ENCODE measurements at places on chromosomes 6 and 20.

DNA sequence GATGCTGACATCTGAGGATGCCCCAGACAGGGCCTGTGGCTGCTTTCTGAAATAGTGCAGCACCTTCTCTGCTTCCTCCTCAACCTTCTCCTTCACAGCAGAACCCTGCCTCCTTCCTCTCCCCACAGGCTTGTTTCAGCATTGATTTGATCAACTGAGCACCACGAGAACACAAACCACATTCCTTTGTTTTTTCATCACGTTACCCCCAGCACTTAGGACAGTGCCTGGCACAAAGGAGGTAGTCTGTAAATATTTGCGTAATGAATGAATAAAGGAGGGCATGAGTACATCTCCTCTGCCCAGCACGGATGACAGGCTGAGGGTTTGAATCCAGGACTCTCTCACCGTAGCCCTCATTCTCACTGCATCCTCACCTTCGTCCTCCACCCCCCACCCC lies 21.3 kb upstream of the WFDC2 start:
- DNase-seq: no peak

DNA sequence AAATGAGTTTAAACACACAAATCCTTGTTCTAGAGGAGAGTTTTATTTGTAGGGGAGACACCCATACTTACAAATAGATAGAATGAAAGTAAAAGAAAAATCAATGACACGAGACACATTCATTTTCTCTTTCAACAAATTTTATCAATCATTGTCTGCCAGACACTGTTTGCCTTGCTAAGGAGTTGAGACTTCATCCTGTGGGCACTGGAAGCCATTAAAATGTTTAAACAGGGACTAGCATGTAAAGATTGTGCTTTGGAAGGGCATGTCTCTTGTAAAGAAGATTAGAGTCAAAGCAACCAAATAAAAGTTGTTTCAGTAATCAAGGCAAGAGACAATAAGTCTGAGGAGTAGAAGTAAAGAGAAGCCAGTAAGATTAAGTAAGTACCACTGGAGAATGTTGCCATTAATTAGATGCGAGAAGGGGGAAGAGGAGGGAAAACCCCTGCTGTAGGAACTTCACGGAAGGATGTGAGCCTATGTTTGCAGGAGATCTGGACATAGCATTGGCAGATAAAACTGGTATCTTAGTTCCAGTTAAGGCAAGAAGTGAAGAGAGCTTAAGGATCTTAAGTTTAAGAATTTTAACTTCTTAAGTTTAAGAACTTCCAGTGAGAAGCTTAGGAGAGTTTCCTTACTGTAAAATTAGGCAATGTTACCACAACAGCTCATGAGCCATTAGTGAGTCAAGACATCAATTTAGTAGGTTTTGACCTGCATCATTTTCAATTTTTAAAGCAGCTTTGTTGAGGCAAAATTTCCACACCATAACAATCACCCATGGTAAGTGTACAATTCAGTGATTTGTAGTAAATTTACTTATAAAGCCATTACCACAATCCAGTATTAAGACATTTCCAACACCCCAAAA lies 117.0 kb upstream of the UST start:
- no peak for DNase-seq

DNA sequence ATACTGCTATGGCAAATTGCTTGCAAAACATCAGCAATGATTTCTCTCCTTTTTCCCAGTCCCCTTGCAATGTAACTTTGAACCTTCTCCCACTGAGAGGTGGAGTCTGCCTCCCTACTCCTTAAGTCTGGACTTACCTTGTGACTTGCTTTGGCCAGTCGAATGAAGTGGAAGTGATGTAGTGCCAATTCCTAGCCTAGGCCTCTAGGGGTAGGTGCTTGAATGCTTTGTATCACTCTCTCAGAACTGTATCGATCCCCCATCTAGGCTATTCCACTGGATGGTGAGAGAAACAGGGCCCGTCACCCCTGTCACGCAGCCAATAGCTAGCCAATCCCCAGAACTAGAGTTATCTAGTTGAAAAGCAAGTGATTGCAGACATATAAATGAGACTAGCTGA lies 238.6 kb downstream of the BTBD3 start:
- no peak for DNase-seq

- DNase-seq: peak; percentile 73
Measured at GRCh38 chr20:3927486-3928291, 38.5 kb downstream of the PANK2 start.

DNA sequence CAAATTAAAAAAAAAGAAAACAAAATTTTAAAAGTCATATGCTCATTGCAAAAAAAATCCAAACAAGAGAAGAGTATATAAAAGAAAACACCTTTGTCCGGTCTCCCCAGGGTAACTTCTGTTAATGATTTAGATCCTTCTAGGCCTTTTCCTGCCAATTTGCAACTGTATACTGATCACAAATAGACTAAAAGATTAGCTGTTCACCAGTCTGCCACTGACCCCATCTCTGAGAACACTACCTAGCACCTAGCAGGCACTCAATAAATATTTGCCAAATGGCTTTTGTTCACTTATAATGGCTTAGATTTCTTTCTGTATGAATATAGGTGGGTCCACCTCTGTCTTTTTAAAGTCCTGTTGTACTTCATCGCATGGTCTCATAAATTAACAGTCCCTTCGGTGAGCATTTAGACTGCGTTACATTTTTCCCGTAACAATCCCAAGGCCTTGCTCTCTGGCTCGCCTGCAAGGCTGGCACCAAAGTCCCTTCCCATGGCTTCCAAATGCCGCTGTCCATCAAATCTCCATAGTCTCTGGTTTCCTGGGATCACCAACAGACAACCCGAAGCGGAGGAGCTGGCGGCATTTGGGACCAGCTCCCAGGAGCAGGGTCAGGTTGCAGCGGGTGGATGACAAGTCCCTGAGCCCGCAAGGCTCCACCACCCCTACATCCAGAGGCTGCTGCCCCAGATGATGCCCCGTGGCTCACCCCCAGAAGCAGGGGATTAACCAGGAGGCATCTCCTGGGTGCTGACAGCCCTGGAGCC lies 11.8 kb downstream of the JPH2 start:
- DNase-seq: no peak

DNA sequence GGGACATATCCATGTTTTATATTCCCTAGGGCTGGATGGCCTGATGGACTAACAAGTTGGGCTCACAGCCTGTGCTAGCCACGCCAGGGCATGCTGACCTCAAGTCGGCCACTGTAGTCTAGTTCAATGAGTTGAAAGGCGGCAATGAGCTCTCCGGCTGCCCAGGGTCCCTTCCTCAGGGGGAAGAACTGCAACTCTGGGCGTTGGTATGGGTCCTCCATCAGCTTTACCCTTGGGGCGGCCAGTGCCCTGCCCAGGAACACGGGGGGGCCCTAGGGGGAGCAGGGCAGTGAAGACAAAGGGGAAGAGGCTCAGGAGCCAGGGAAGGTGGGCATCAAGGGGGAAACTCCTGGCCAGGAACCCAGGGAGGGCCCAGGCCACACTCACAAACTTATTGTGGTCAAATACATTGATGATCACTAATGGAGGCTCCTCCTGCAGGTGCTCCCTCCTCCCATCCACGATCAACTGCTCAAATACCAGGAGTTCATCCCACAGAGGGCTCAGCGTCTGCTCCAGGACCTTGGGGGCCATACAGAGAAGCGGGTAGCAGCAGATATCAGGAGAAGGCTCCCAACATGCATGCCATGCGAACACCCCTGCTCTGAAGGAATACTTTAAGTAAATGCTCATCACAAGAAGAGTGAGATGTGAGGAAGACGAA lies 32.8 kb upstream of the SPAG4 start:
- peak; percentile 55 for DNase-seq

GRCh38 chr6:160733050-160733646 lies 31.1 kb downstream of the PLG start:
- no peak for DNase-seq

GRCh38 chr20:18090044-18090443 lies 32.3 kb upstream of the OVOL2 start:
- DNase-seq: no peak

GRCh38 chr20:35615667-35616464 lies at the start of gene SPAG4:
Gene SPAG4, plus strand, starts transcription at chr20:35615829. Its CDS starts 175 bp downstream, at chr20:35616004.
- DNase-seq: peak; percentile 100

- peak; percentile 38 for DNase-seq
Measured at GRCh38 chr6:44036196-44036595, 91.1 kb downstream of the MRPL14 start.

DNA sequence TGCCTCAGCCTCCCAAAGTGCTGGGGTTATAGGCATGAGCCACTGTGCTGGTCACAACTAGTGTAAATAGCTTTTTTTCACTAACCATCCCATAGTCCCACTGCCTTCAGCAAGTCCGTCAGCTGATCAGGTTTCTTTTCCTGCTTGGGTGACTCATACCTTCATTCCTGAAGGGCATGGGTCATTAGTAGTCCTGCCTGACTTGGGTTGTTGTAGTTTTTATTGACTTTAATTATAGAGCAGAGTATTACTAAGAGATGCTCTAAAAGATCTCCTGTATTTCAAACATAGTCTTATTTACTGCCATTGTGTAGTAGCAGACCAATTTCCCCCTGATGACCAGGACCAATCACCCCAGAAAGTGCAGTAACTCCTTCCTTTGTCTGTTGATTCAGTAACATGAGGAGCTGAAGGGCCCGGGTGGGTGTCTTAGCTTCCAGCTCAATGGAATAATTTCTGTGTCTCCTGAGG lies 25.8 kb downstream of the HLA-C start:
- DNase-seq: no peak

- DNase-seq: no peak
Measured at GRCh38 chr6:130674604-130675003, 152.6 kb upstream of the SMLR1 start.

DNA sequence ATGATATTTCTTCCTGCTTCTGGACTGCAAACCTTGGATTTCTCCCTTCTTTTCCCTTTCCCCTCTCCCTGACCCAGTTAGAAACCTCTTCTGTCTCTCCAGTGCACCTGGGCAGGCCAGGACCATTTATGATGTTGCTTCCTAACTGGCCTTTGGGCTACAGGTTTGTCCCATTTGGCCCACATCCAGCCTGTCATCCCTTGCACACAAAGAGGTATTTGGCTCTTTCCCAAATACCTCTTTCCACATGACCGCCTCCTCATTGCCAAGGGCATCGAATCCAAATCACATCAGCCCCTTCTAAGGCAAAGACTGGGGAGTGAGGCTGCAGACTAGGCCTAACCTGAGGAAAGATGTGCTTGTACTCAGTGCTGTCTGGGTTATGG lies 13.6 kb downstream of the FGD2 start:
- DNase-seq: no peak

DNA sequence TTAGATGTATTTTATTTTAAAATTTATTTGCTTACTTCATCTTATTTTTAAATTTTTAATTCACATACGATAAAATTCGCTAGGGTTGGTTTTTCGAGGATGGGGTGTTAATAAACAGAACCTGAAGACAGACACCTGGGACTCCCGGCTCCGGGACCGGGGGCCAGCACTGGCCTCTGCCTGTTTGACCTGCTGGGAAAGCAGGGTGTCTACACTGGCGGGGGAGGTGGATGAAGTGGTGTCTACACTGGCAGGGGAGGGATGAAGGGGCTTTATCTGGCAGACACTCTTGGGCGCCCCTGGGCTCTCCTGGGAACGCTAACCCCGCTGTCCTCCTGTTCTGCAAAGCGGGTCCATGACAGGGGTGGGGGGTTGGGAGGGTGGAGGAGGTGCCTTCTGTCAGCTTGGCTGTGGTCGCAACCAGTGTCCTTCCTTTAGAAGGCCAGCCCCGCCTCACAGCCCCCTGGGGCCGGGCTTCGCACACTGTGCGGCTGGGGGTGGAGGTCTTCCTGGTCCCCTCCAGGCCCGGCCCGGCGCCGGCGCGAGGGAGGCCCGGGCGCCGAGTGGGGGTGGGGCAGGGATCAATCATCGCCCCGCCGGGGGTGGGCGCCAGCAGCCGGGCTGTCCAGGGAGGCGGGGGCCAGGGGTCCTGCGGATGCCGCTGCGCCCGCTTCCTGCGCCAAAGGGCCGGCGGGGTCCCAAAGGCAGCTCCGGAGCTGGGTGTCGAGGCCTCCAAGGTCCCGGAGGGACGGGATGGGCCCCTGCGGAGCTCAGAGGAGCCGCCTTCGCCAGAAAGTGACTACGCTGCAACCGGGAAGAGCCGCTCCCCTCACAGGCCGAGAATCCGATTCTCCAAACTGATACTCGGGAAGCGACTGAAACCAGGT lies 1.8 kb downstream of the GATA5 start:
- DNase-seq: no peak

DNA sequence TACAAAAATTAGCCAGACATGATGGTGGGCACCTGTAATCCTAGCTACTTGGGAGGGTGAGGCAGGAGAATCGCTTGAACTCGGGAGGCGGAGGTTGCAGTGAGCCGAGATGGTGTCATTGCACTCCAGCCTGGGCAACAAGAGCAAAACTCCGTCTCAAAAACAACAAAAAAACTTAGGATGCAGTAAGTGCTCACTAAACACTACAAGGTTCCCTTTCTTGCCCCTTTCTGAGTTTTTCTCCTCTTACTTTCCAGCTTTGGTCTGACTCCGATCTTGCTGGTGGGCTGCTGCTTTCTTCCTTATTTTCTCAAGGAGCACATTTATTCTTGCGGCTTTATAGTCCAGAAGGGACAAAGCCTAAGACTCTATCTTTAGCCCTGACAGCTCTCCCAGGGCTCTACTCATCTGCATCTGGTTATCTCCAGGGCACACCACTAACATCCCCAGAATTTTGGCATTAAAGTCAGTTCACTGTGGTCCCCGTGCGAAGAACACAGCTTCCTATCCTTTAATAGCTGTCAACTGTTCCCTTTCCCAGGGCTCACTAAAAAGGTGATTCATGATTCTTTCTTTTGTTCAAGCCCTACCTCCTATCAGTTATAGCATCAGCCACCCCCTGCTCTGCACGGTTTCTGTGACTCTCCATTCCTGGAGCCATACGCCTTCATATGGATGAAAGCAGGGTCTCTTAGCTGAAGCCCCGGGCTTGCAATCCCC lies 17.1 kb upstream of the RPN2 start:
- no peak for DNase-seq

GRCh38 chr6:63783096-63783495 lies 147.5 kb downstream of the PHF3 start:
- DNase-seq: no peak

DNA sequence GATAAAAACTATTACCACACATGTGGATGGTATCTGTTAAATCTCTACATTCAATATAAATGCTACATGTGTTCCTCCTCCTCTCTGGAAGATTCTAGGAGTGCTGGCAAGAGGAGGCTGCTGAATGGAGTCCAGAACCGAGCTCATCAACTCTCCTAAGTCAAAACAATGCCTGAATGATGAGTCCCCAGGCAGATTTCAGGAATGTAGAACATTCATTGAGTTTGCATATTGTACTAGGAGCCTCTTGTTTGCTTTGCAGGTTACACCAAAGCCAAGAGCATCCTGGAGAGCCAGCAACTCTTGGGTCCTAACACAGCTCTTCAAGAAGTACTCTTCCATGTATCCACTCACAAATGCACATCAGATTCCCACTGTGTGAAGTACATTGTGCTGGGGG lies 117.6 kb upstream of the UST start:
- no peak for DNase-seq

DNA sequence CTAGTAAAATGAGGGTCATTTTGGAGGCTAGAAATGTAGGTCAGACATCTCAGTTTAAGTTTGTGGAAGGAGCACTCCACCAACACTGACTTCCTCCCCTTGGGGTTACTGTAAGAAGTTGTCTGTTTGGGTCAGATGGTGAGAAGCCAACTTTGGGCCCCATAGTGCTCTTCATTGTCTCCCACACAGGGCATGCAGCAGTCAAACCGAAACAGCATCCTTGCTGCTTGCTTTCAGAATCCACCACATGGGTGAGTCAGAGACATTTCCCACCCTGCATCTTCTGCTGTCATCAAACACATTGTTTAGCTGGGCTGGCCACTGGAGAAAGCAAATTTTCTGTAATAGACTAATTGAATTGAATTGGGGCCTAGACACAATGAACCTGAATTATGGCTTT lies 16.8 kb downstream of the IL17F start:
- no peak for DNase-seq

All from upper lobe of right lung (tissue), 1 donor.